Stimulated activated CD8-positive, alpha-beta memory T cell treated with anti-CD3 and anti-CD28 coated beads, Interleukin-7, amount 100 ng/mL, for 24 hours (primary cell): ENCODE measurements at places on chromosomes 3 and 15.

- no peak for DNase-seq
Measured at GRCh38 chr15:62711691-62712454, 330.7 kb upstream of the TPM1 start.

DNA sequence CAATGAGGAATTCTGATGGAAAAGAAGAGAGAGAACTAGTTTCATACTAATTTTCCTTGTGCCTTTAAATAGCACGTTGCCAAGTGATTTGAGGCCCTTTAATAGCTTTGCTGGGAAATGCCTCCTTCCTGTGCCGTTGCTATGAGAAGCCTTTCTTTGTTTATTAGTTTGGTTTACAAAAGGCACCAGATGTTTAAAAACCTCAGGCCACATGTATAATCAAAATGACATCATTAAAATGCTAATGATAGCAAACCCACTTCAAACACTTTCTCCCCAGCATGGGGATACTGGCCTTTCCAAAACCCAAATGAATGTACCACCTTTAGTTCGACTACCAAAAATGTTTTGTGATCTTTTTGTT lies 50.0 kb upstream of the TBC1D23 start:
- DNase-seq = no peak

- no peak for DNase-seq
Measured at GRCh38 chr3:111943533-111943932, 35.3 kb upstream of the ABHD10 start.

GRCh38 chr3:46298871-46299607 lies 54.9 kb upstream of the CCR2 start:
- DNase-seq = no peak

- DNase-seq = no peak
Measured at GRCh38 chr3:100927775-100928174, 65.4 kb downstream of the ABI3BP start.

- DNase-seq = no peak
Measured at GRCh38 chr3:27752926-27753325, 30.8 kb upstream of the EOMES start.

GRCh38 chr3:97901313-97902248 lies 70.7 kb downstream of the RIOX2 start:
- DNase-seq = no peak

- no peak for DNase-seq
Measured at GRCh38 chr3:171458071-171458863, 1.9 kb downstream of the TNIK start.

DNA sequence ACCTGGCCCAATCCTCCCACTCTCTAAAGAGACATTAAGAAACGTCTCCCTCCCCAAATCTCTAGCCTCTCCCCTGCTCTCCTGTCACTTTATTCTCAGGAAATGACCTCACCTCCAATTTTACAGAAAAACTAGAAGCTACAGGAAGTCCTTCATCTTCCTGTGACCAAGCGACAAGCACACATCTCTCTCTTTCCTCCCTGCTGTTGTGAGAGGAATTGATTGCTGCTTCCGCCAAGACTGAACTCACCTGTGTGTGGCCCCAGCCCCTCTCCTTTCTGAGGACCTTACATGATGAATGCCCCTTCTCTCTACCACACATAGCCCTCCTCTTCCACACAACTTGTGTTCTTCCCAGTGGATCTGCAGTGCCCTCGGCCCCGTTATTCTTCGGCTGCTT lies 18.2 kb downstream of the DNAJB8 start:
- no peak for DNase-seq

GRCh38 chr3:23751212-23751723 lies 54.5 kb upstream of the UBE2E1 start:
- DNase-seq = no peak

DNA sequence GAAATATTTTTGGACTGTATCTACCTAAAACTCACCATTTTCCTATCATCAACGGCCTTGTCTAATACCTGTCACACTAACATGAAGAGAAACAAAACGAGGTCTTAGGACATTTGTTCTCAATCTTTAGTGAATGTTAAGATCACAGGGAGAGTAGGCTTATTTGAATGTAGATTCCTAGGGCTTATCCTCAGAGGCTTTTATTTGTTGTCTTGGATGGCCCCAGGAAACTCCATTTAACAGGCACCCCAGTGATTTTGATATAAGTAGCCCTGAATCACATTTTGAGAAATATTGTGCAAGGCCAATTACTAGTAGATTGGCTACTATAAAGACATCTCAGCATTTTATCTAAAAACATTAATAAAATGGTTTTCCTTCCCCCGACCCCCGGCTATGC lies 367.4 kb downstream of the GAP43 start:
- no peak for DNase-seq

DNA sequence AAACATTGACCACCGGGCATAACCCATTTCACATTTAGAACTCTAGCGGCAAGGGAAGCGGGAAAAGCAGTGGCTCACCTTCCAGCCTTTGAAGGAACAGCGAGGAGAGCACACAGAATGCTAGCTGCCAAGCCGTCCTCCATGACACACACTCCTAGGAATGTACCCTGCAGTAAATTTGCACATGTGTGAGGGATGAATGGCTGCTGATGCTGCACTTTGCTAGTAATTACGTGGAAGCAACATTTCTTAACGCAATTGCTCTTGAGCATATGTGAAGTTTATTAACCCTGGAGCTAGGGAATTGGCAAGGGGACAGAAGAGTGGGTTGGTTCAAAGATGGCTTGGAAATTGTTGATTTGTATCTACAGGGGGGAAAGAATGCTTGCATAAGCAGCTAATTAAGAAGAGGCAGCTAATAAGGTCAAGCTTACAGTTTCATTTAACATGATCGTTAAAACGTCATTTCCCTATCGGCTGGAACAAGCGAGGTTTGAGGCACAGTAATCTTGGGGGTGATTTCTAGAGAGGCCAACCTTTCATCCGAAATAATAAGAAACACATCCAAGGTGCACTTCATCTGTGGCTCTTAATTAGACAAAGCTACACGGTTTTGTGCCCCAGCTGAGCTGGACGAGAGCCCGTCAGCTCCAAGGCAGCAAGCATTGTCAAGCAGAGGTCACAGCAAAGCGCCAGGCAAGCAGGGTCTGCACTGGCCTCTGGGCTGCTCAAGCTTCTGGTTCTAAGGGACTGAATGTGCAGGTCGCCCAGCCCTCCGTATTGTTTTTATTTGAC lies 123.4 kb downstream of the CHSY1 start:
- DNase-seq = no peak

- no peak for DNase-seq
Measured at GRCh38 chr15:74799255-74799855, 13.3 kb upstream of the LMAN1L start.

DNA sequence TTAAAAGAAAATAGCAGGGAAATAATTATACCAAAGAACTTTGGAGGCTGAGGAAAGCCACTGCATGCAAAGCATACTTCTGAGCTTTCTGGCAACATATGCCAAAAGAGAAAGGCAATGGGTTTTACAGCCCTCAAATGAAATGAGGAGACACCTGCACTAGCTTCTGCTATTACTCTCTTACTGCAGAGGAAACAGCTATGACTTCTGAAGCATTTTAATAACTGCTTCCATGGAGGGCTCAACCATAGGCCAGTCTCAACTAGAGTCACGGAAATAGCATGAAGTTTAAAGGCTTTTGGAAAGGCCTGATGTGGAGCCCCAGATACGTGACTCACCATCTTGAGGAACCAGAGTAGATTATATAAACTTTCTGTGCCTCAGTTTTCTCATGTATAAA lies 114.8 kb downstream of the OXNAD1 start:
- DNase-seq = no peak

DNA sequence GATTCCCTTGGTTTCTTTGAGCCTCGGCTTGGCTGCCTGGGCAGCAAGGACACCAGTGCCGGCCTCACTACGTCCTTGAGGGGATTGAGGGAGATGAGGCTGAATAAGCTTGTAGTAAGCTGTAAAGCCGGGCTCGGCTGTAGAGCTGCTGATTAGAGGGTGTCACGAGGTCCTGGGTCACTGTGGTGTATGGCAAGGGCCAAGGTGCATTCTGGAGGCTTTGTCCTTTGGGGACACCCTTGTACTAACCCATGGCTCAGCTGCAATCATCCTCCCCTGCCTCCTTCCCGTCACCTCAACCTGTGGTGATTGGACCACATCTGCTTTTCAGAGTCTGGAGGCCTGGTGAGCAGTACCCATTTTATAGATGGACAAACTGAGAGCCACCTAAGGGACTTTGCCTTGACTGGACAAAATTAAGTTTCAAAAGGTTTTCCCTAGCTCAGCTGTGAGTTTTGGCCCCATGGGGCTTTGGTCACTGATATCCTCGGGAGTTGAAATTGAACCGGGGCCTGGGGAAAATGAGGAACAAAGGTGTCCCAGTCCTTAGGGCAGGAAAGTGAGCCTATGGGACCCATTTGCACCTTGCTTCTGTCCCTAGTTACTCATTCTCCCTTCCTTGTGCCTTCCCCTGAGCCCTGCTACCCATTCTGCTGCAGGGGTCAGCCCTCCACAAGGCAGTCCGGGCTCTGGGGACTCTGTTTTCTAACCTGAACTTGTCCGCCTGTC lies 2.4 kb downstream of the SLC6A6 start:
- DNase-seq = no peak

GRCh38 chr3:46542801-46543201 lies 23.3 kb downstream of the LRRC2 start:
- DNase-seq = no peak

DNA sequence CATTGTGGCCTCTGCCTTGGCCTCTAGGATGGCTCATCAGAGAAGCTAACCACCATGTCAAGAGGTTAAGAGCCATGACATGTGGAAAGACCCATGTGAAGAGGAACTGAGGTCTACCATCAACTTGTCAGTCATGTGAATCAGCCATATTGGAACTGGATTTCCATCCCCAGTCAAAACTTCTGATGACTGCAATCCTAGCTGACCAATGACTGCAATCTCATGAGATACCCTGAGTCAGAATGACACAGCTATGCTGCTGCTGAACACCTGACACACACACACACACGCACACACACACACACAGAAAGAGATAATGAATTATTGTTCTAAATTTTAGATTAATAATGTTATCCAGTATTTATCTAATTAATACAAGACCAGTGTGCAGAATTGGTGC lies 337.5 kb upstream of the LMCD1 start:
- DNase-seq = no peak

GRCh38 chr15:72420576-72420975 lies 22.5 kb downstream of the TMEM202 start:
- DNase-seq = no peak

GRCh38 chr3:40978442-40978841 lies 220.9 kb upstream of the CTNNB1 start:
- DNase-seq = no peak

- DNase-seq = no peak
Measured at GRCh38 chr3:35784169-35784568, 144.8 kb downstream of the ARPP21 start.

DNA sequence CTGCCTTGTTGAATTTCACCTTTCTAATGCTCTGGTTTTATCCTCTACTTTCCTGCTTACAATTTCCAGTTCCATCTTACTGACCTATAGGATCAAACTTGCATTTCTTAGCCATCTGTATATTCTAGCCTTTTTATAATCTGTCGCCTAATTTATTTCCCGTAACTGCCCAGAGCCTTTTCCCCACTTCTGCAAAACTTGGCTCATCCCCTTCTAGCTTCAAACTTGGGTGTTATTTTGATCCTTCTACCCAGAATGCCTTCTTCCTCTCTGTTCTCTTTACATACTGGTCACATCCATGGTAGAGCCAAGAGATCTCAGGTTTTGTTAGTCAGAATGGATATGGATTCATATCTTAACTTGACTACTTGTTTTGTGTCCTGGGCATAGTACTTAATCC lies 2.6 kb downstream of the SACM1L start:
- DNase-seq = no peak

GRCh38 chr15:22229990-22230819 lies 149.9 kb downstream of the OR4M2 start:
- no peak for DNase-seq

GRCh38 chr3:186281176-186281575 lies 80.9 kb downstream of the DGKG start:
- no peak for DNase-seq

- no peak for DNase-seq
Measured at GRCh38 chr3:71551311-71551919, 32.1 kb downstream of the FOXP1 start.

DNA sequence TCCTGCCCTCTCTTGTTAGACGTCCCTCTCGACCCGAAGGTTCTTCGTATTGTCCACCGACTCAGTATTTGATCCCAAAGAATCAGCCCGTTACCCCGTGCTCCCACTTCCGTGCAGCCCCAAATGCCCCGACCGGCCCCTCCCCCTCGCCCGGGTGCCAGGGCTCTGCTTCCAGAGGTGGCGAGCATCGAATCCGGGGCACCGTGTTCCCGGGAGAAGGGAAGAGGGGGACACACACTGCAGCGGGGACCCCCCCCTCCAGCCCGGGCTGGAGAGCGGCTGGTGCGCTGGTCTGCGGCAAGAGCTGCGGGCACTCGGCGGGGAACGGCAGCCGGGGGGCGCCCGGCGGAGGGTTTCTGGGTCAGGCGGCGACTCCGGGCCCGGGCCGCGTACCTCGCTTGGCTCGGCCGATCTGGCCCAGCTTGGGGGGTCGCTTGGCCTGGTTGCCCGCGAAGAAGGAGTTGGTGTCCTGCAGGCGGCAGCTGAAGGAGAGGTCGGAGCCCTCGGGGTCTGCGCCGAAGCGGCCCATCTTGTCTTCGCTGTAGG lies 556 bp downstream of the CAMK2N2 start:
- no peak for DNase-seq

- DNase-seq = no peak
Measured at GRCh38 chr3:158458464-158458863, 112.5 kb upstream of the MLF1 start.

- DNase-seq = no peak
Measured at GRCh38 chr15:65666257-65666656, 44.5 kb downstream of the SLC24A1 start.

DNA sequence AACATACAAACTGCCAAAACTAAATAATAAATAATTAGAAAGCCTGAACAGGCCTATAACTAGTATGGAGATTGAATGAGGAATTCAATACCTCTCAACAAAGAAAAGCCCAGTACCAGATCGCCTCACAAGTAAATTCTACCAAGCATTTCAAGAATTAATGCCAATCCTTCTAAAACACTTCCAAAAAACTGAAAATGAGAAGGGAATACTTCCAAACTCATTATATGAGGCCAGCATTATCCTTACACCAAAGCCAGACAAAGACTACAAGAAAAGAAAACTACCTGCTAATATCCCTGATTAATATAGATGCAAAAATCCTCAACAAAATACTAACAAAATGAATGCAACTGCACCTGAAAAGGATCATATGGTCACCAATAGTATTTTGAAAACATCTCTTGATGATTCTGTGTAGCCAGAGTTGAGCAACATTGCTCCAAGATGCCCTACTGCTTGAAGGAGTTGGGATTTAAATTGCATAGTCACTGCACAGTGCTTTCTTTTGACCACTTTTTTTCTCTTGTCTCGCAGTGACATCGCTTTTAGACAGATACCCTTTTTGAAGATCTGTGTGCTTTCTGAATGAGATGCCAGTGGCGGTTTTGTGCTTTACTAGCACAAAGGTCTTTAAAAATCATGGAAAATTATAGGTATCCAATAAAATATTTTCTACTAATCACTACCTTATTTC lies 487.2 kb upstream of the RASGRP1 start:
- no peak for DNase-seq

- no peak for DNase-seq
Measured at GRCh38 chr15:67119238-67119846, 53.9 kb downstream of the SMAD3 start.
